ENCODE measurements at places on chromosomes 7 and 10. TPM values are rescaled to one million over a fixed set of nuclear protein-coding genes. Genes with fewer than 3 reads are reported as not detected.

GRCh38 chr7:71424166-71425035 lies 292.5 kb downstream of the GALNT17 start:
- H3K4me3 ChIP-seq: no peak overlapping the region
- H3K27me3 ChIP-seq: no peaks in the 10 kb centered on the region
- H3K36me3 ChIP-seq: no peaks in the 10 kb centered on the region
- no peak for DNase-seq

DNA sequence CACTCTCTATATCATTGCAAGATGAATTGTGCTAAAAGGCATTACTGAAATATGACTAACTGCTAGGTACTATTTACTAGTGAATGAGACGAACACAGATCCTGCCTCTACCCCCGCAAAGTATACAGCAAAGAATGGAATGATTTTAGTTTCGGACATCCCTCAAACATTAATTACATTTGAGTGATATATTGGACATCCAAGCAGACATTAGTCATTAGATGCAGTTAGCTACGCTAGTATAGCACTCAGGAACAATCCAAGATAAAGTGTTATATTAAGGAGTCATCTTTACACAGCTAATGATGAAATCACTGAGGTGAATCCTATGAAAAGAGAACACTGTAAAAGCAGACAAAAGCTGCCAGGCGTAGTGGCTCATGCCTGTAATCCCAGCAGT lies 7.3 kb upstream of the TAF3 start:
- no peak overlapping the region for H3K27ac ChIP-seq
- H3K4me1 ChIP-seq: no peaks in the 10 kb centered on the region
- H3K36me3 ChIP-seq: peaks cover 39% of the 10 kb centered on the region
- no peak for DNase-seq

DNA sequence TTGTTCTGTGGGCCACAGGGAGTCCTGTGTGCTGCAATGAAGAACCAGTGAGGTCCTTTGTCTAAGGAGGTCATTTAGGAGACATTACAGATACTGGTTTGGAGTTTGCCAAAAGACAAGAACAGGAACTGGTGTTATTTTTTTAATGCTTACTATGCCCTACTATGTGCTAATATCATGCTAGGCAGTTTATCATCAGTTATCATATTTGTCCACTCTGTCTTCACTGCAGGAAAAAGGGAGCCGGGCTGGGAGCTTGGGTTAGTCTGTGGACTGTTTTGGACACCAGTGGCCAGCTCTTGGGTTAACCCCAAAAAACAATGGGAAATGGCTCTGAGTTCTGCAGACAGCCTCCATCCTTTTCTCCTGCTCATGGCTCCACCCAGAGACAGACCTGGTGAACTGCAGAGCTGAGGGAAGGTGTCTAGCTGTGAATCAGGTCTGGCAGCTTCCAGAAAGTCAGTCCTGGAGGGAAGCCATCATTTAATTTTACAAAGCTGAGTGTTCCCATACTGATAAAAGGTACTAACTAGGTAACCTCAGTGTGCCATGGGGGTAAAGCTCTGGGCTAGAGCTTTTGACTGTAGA lies 101.2 kb upstream of the ZNF746 start:
- H3K36me3 ChIP-seq: no peaks in the 10 kb centered on the region
- no peak overlapping the region for H3K4me3 ChIP-seq
- H3K4me1 ChIP-seq: peaks cover 24% of the 10 kb centered on the region

DNA sequence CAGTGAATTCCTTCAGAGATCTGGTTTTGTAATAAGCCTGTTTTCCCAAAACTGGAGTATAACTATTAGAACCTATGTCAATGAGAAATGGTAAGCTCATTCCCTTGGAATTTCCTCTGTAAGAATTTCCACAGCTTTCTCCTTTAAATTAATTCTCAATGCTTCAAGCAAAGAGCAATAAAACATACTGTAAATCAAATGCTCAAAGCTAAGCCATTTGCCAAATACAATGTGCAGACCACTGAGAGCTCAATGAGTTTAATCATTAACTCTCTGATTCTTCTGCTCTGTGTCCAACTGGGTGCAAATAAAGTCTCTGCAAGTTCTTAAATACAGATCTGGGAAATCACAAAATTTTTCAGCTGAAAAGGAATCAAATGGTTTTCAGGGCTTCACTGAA lies 227.6 kb upstream of the IMMP2L start:
- H3K4me3 ChIP-seq: no peak overlapping the region
- no peaks in the 10 kb centered on the region for H3K4me1 ChIP-seq
- H3K36me3 ChIP-seq: peaks cover 32% of the 10 kb centered on the region
- H3K27me3 ChIP-seq: no peaks in the 10 kb centered on the region
- no peak for DNase-seq
- no peak overlapping the region for H3K27ac ChIP-seq

CEP55 gene
- total RNA-seq: 0.54 TPM

RNF32 gene
- total RNA-seq: 0.44 TPM

ADCYAP1R1 gene
- 1.7 TPM for total RNA-seq

Data from heart right ventricle (tissue), 16 donors.